ENCODE measurements at places on chromosomes 5 and 9. TPM values are rescaled to one million over a fixed set of nuclear protein-coding genes. Genes with fewer than 3 reads are reported as not detected.

Gene SCGB3A2
- total RNA-seq = not detected

Gene TRAF2
- 55.0 TPM for total RNA-seq

Gene TARS1
- 293 TPM for total RNA-seq

Gene MUSK
- total RNA-seq = not detected

Gene SH3TC2
- total RNA-seq = not detected

Gene TRIP13
- 45.8 TPM for total RNA-seq

Gene ZSWIM6
- total RNA-seq = 6.4 TPM

Gene MAMDC4
- total RNA-seq = 15.3 TPM

Gene INSYN2B
- total RNA-seq = not detected

Gene OLFM1
- total RNA-seq = not detected

Gene ZDHHC11
- 5.9 TPM for total RNA-seq

Gene LAMC3
- 0.10 TPM for total RNA-seq

Gene RGMB
- total RNA-seq = 4.4 TPM

Gene APBA1
- 0.08 TPM for total RNA-seq

Gene GNA14
- not detected for total RNA-seq

Gene PCDHGA7
- total RNA-seq = not detected

Gene HTR4
- not detected for total RNA-seq

All from activated CD8-positive, alpha-beta memory T cell treated with anti-CD3 and anti-CD28 coated beads for 36 hours (primary cell).